ENCODE measurements at places on chromosomes 4 and X.

DNA sequence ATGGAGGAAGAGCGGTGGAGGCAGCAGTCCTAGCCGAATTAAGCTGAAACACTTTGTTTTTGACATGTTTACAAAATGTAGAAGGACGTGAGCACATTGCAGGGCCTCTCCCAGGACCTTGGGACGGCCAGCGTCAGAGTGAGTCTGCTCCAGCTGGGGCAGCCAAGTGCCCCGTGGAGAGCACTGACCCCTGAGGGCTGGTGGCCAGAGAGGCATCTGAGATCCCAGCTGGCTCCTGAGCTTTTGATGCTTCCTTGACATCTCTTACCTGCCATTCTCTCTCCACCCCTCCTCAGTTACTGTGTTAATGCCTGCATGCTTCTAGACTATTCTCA, 24.7 kb downstream of the NAT8L start:
- DNase-seq: no peak

- DNase-seq: no peak
Measured at GRCh38 chr4:183142571-183143550, 43.8 kb downstream of the WWC2 start.

GRCh38 chrX:144946666-144947065, 300.6 kb upstream of the SPANXN1 start:
- no peak for DNase-seq

GRCh38 chr4:140774956-140775355, 18.8 kb upstream of the TBC1D9 start:
- DNase-seq: no peak

DNA sequence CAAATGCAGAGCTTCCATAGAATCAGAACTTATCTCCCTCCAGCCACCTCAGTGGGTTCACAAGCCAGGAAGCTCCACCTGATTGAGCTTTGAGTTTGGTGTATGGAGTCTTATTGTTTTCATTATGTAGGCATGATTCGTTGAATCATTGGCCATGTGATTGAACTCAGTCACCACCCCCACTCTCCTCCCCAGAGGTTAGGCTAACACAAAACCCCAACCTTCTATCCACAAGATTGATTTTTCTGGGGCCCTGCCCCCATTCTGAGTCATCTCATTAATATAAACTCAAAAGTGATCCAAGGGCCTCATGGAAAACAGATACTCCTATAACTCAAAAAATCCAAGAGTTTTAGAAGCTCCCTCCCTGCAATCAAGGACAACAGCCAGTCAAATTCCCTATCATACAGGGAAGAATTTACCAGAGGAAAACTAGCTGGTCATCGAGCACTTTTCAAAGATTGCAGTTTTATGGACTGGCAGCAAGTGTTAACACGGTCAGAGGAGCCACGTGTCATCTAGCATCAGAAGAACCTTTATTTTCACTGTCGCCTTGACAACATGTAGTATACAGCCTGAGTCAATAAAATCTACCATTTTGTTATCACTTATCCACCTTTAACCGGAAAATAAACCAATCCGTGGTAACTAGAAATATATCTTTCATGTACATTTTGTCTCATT, 35.9 kb upstream of the GUCY1B1 start:
- no peak for DNase-seq

GRCh38 chr4:142405695-142406498, 440.2 kb downstream of the INPP4B start:
- no peak for DNase-seq

GRCh38 chr4:142923619-142924018, 77.5 kb upstream of the INPP4B start:
- no peak for DNase-seq

DNA sequence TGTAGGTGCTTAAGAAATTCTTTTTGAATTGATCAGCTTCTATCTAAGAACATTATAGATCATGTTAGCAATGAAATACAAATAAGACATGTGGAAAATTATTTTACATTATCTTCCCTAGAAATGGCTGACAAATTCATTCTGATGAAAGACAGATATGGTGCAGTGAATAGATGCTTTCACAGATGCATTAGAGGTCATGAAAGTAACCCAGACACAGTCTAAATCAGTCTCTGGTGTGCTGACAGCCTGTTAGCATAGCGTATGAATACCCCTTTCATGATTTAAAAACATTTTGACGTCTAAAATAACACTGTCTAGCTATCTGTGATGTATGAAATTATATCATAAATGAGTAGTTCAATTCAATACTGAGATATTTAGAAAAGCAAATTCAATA, 180.9 kb downstream of the UNC5C start:
- no peak for DNase-seq

DNA sequence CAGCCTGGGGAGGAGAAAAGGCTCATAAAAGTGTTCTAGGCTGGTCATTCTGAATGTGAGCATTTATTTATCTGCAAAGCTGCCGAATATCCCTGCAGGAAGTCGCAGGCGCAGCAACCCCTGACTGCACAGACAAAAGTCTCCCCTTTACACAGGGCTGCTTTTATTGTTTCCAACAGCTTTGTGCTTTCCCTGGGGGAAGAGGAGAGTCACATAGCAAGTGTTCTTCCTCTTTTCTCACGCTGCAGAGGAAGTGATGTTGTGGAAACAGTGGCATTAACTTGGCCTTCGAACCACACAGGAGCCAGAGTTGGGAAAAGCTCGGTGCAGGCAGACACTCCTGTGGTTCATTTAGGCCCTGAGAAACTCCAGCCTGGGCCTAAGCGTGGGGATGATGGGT, 81.5 kb upstream of the BCOR start:
- no peak for DNase-seq

DNA sequence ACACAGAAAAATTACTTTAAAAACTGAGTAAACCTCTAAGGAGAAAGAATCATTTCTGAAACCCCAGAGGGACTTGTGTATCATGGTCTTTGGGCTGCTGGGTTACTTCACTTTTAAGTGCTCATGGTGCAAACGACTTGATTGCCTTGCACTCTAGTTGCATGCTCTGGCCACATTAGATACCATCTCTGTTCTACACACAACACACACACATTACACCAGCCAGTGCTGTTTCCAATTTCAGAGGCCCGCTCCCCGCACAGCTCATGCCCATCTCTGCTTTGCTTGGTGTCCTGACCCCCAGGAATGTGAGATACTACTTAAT, 2.1 kb downstream of the PPP3CA start:
- no peak for DNase-seq

- DNase-seq: no peak
Measured at GRCh38 chr4:28313729-28314713, 1453.4 kb downstream of the STIM2 start.

Data from NCI-H1930 (cell line).